ENCODE measurements at places on chromosomes 6 and 20.

DNA sequence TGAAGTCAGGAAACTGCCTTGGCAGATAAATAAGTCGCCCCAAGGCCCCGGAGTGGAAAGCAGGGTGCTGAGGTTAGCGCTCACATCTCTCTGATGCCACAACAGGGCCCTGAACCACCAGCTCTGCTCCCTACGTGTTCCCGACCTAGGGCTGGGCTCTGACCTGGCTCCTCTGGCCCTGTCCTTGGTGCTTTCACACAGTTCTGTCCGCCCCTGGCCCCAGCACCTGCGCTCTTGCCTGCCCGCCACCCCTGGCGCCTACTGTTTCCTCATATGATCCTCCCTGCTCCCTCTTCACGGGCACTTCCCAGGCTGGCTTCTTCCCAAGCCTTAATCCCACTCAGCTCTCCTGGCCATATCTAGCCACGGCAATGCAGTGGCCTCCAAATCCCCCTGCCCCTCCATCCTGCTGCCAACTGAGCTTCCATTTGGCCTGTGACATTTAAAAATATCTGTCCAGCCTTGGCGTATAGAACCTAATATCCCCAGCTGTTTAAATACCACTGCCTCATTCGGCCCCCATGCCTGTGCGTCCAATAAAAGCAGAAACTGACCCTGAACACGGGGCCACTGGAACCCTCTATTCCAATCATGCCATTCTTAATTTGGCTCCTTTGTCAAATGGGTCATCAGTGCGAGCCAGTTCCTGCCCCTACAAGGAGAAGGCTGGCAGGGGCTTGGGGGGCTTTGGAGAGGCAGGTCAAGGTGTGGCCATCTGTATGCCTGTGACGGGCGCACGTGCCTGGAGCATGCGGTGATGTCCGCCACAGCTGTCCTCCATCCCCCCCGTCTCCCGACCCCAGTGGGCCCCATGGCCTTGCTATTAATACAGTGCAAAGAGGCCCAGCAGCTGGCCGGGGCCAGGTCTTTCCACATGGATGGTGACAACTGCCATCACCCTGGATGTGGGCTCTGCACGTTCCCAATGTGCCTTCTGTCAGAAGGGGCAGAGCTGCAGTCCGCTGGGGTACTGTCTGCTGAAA, 27.7 kb downstream of the GNAS-AS1 start:
- no peak for DNase-seq

DNA sequence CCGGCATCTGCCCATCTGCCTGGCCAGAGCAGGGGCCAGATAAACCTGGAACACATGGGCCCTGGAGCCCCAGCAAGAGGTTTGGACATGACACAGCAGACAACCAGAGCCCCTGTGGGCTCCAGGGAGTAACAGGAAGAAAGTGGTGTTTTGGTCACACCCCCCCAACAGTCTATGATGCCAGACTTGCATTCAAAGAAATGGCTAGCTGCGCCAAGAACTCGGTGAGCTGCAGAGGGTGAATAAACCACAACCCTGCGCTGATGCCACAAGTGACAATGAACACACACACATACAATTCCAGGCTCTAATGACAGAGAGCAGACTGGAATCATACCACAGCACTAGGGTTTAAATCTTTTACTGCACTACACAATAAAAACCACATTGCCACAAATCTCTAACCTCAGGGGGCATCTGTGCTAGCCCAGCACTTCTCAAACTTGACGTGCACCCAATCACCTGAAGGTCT, 34.0 kb downstream of the TRERF1 start:
- DNase-seq, result no peak

DNA sequence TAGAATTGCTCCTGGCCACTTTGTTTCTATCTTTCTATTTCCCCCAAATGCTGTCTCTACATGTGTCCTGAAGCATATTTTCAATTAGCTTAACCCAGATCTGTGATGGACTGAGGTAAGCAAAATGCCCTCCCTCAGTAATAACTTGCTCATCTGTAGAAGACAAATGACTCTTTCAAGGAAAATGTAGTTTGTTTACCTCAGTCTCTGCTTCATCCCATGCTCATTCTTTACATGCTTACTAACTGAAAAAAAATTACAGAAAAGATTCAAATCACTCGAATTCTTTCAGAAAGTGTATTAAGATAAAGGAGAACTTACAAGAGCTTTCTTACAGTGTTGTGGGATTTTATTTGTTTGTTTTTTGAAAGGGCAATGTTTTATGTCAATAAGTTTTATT, 531.1 kb downstream of the LMBRD1 start:
- DNase-seq, result no peak

DNA sequence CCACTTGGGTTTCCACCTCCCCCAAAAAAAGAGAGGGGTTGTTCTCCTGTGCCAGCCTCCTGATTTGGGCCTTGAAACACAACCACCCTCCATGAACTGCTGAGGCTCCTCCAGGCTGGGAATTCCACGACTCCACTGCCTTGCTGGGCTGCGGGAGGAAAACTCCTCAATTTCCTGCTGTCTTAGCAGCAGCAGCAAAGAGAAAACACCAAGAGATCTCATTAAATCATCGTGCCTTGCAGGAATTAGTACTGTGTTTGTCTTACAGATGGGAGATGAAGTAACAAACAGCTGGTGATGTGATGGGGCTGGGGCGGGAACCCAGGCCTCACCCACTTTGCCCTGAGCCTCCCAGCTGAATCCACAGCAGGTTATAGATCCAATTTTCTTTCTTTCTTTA, 29.0 kb downstream of the BPIFB1 start:
- no peak for DNase-seq

DNA sequence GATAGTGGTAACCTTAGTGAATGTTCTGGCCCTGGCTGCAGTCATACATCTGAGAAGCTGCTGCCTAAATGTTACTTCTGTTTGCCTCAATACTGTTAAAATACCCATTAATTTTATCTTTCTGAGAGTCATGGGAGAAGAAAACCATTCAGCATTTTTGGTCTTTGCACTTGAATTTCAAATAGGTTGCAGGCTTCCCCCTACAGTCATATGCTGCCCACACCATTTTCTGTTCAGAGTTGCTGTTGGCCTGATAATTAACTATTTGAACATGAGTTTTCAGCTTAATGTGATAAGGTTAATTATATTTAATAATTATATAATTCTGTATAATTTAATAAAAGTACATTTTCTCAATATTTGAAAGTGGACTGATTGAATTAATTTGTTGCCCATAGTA, 325.5 kb upstream of the KCNQ5 start:
- DNase-seq, result no peak

DNA sequence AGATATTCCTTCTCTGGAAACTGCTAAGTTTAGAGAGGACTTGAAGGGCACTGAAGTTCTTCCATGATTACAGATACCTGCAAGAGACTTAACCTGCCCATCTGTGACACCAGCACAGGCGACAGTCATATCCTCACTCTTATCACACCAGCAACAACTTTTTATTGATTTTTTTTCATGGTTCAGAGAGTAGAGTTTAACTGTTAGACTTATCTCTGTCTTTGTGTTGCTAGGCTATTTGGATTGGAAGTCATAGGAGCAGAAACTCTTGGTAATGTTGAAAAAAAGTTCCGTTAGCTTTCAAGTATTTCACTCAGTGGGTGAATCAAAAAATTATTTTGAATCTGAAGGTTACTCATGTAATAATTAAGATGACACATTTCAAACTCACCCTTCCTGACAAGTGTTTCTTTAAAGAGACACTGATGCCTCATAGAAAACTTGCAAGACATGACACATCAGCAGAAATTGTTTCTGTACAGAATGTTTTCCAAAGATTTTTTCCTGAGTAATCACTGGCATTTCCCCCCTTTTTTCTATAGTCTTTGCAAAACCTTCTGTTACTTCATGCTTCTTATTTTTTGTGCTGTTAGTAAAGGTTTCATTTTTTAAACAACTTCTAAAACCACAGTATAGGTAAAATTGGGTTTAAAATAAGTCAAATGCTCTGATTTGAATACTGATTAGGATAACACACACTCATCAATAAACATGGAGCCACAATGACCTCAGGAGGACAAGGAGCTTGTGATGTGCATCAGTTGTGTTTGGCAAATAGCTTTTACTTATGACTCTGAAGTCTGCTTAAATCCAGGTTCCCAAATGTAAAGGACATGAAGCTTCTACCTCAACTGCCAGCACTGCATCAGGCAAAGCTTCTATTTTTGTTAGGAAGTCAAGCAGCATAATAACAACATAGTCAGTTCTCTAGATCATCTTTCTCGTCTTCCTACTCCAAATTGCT, 252.9 kb upstream of the MAN1A1 start:
- no peak for DNase-seq

- DNase-seq, result no peak
Measured at GRCh38 chr6:44531442-44532015, 144.0 kb downstream of the CDC5L start.

- peak; percentile 89 for DNase-seq
Measured at GRCh38 chr6:43737272-43738081, 32.5 kb upstream of the VEGFA start.

DNA sequence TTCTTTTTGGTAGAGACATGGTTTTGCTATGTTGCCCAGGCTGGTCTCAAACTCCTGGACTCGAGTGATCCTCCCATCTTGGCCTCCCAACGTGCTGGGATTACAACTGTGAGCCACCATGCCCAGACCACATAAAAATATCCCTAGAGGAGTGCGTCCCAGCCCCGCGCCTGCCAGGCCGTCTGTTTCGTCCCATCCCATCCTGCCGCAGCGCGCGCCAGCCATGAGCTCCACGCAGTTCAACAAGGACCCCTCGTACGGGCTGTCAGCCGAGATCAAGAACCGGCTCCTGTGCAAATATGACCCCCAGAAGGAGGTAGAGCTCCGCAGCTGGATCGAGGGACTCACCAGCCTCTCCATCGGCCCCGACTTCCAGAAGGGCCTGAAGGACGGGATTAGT, 16.6 kb upstream of the AMD1 start:
- DNase-seq, result no peak

GRCh38 chr6:163994566-163994965, 580.0 kb downstream of the QKI start:
- no peak for DNase-seq

Measured in lung (tissue), 17 donors.